ENCODE measurements at places on chromosomes 13 and 19.
A peak's percentile ranks its signal among the peaks of the same experiment; 100 is the strongest.

DNA sequence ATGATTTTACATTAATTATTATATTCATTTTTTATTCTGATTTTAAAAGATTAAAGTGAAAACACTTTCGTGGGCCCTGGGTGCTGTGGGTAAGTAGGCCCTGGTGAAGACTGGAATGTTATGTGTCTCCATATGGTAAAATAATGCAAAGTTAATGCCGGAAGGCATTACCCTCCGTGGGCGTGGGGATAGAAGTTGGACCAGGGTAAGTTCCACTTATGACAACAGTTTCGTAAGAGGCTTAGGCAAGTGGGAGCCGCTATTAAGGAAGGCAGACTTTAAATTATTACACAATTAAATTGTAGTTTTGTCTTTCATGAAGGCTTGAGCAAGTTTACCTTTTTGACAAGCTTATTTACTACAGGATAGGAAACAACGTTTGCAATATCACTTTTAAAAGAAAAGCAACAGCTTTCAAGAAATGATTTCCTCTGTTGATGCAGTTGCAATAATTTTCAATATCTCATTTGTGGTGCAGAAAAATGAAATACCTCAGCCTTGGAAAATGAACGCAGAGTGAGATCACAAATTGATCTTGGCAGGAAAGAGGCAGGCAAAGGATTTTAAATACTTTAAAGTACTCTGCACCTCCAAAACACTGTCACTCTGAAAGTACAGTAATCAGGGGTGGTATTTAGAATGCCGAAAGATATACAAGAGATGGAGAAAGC, 310.6 kb downstream of the DCT start:
- DNase-seq, result no peak

GRCh38 chr13:109166804-109167203, 537.4 kb downstream of the MYO16 start:
- no peak for DNase-seq

GRCh38 chr19:46878613-46879375, 18.0 kb downstream of the ARHGAP35 start:
- DNase-seq, result no peak

DNA sequence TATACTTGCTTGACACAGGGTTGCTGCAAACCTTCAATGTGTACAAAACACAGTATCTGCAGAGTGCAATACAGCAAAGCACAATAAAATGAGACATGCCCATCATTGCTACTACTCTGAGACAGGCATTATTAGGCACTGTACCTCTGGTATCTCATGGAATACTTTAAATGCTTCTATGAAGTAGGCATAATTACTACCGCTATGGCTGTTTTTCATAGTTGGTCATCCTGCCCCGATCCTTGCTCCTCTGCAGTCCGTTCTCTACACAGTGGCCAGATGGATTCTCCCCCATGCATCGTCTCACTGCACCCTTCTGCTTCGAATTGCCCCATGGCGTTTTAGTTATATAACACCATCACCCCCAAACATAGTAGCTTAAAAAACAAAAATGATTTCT, 83.0 kb upstream of the UBL3 start:
- no peak for DNase-seq

DNA sequence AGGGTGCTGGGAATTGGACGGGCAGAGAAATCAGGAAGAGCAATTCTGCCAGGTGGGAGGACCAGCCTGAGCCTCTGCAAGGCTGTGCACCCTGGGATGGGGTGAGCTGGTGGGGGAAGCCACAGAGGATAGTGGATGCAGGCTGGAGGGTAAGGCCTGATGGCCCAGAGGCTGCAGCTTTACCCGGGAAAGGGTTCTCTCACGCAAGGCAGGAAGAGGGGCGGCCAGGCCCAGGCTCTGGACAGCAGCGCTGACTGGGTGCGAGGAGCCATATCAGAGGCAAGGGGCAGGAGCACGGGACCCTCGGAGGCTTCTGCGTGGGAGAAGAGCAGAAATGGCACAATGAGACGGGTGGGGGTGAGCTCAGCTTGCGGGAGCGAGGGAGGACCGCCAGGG, 104.6 kb downstream of the SOX1 start:
- DNase-seq, result no peak

DNA sequence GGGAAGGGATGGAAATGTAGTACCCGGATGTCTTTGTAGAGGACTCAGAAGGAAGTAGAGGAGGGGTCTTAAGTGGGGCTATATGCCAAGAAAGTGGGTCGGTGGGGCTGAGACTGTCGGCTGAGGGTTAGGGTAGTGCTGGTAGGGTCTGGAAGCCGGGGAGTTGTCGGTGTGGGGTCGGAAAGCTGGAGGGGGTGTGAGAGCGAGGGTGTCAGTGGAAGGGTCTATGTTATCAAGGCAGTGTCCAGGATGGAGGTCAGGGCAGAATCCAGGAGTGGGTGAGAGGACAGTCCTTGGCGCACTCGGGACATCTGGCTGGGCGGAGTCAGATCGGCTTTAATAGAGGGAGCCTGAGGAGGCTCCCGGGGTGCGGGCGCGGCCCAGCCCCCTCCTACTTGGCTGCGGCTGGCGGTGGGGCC, 1.7 kb downstream of the HSPB6 start:
- no peak for DNase-seq

DNA sequence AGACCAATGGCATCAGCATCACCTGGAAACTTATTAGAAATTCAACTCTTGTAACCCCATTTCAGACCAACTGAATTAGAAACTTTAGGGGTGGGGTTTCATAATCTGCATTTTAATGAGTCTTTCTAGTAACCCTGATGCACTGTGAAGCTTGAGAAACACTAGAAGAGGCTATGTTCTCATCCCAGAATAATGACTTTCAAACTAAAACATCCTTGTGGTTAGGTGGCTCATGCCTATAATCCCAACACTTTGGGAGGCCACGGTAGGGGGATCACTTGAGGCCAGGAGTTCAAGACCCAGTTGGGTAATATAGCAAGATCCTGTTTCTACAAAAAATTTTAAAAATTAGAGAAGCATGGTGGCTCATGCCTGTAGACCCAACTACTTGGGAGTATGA, 402.4 kb downstream of the DLEU7 start:
- DNase-seq, result no peak

DNA sequence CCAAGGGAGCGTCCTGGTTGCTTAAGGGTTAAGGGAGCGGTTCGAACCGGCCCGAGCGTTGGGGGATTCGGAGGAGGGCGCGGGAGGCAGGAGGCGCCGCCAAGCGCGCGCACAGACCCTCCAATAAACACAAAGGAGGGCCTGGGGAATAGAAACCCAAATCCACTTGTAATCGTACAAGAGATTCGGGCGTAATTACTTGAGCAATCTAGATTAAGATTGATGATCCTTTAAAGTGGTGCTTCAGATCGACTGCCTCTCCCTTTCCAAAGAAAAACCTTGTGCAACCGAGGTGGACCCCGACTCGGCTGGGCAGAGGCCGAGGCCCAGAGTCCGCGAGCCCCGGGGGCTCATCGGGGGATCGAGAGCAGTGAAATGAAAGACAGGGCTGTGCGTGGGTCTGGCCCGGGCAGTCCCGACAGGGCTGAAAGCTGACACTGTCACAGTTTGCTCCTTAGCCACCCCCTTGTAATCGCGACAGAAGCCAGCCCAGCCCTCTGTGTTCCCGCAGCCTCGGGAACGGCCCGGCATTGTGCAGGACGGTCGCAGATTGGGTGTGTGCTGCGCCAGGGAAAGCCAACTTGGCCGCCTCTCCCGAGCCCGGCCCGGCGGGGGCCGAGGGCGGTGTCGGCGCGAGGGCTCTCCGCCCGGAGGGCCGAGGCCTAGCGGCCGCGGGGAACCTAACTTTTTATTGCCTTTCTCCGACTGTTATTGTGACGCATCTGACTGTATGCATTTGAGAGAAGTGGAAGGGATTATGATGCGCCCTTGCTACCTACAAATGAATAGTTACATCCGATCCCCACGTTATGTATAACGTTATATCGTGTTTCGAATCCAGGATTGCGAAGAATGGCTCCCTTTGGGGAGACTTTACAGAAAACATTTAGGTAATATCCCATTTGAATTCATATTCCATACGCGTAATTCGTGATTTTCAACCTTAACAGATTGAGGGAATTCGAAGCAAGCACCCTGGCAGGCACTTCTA, 5.5 kb downstream of the MAB21L1 start:
- no peak for DNase-seq

DNA sequence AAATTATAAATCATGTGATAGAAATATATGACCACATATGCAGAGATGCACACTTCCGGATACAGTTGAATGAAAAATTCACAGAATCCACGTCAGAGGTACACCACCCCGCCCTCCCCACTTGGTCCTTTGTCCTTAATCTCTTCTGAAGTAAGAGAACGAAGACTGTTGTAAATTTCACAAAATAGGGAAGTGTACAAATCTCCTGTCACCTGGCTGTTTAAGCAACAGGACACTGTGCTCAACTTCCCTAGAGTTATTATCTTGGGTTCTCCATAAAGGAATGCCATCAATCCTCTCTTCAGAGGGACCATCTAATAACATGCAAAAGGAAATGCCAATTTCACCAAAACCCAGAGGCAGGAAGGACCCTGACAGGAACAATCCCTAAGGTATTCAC, 10.5 kb upstream of the CEACAM6 start:
- DNase-seq, result no peak

- DNase-seq, result no peak
Observed at GRCh38 chr13:112792511-112792910, 102.7 kb downstream of the ATP11A start.

DNA sequence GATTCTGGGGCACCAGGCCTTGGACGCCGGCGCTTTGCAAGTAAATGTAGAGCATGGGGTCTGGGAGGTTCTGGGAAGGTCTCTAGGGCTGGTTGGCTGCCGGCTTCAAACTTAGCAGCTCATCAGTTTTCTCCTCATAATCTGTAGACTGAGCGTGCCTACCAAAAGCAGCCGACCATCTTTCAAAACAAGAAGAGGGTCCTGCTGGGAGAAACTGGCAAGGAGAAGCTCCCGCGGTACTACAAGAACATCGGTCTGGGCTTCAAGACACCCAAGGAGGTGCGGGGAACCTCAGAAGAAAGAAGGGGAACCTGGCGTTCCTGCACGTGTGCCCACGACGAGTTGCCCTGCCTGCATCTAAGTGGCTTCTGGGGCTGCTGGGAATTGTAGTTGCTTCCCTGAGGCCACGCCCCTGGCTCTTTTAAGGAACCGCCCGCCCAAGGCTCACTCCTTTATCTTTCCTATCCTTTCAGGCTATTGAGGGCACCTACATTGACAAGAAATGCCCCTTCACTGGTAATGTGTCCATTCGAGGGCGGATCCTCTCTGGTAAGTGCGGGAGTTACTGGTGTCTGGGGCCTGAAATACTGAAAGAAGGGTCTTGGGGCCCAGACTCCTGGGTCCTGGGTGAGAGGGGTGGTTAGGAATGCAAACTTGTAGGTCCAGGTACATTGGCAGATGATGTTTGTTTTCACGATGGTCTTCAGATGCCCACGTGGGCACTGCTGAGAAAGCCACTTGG, 984 bp downstream of the RPS11 start:
- DNase-seq, result peak; percentile 91

DNA sequence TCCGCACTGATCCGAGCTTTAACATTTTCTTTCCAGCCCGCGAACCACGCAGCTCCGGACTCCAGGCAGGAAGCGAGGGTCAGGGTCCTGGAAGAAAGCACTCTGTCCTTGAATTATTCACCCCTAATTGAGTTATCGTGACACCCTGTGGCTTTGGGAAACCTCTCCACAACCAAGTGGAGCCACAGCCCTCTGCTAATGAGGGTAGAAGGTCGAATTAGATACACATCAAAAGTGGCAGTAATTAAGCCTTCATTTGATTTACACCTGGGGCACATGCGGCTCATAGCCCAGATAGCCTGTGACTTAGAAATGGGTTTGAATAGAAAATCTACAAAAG, 15.9 kb upstream of the RNF17 start:
- no peak for DNase-seq

DNA sequence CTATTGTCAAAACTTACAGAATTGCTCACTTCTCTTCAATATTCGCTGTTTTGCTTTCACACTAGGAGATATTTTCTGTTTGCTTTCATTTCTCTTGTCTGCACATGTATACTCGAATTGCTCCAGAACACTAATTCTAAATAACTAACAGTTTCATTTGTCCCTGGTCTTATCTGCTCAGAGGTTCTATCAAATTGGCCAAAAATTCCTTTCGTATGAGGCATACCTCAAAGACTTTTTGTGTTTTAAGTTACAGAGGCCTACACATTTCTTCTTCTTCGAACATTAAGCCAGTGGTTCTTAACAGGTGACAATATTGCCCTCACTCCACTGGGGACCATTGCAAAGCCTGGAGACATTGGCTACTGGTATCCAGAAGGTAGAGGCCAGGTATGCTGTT, 1314.6 kb downstream of the EFNB2 start:
- no peak for DNase-seq

DNA sequence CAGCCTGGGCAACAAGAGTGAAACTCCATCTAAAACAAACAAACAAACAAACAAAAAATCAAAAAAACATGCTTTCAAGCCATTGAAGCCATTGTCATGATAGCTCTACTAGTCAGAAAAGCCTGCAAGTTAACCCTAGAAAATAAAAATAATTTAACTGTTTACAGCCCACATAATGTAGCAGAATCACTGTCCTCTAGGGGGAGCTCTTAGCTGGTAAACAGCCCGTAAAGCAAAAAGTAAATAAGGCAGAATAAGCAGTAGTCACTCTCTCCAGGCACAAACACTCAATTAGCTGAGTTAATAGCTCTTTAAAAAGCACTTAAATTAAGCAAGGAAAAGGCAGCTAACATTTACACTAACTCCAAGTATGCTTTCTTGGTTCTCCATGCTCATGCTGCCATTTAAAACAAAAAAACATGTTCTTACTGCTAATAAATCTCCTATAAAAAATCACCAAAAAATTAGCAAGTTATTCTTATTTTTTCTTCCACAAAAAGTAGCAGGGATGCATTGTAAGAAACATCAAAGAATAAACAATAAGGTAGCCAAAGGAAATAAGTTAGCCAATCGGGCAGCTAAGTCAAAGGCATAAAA, 11.3 kb downstream of the LILRB4 start:
- peak; percentile 59 for DNase-seq

GRCh38 chr13:108270442-108270841, 924 bp downstream of the TNFSF13B start:
- DNase-seq, result no peak

GRCh38 chr19:36605877-36606478, 865 bp downstream of the ZNF382 start:
- DNase-seq, result no peak

DNA sequence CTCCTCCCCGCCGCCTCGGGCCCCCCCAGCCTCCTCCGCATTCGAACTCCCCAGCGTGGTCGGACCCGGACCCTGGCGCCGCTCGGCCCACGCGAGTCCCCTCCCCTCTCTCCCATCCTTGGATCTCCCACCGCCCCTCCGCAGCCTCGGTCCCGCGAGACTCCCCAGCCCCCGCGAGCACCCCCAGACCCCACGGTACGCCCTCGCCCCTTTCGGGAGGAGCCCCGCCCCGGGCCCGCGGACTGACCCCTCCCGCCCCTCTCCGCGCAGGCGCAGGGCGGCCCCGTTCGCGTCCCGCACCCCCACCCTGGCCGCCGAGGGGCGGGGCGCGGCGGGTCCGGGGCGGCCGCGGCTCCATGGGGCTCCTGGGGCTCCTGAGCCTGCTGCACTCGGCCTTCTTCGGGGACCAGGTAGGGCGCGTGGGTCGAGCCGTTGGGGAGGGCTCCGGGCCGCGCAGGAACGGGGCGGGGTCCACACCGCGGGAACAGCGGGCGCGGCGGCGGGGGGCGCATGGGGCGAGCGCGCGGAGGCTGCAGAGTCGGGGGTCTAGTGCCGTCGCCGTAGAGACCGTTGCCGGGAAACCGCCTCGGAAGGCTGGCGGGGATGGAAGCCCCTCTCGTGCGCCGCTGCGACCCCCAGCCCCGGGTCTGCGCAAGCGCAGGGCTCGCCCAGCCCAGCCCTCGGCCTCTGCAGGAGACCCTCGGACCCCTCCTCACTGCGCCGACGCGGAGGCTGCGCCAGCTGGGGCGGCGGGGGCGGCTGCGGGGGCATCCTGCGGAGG, 3.8 kb upstream of the APC2 start:
- no peak for DNase-seq

- DNase-seq, result no peak
Observed at GRCh38 chr13:70668293-70668692, 560.0 kb upstream of the KLHL1 start.

All from hematopoietic multipotent progenitor cell treated with erythropoietin and hydrocortisone succinate and interleukin-3 and kit ligand, for 15 days (in vitro differentiated cells).